ENCODE measurements at places on chromosomes 7 and 10.

- DNase-seq: no peak
Measured at GRCh38 chr10:75754096-75754831, 322.8 kb downstream of the LRMDA start.

- no peak for DNase-seq
Measured at GRCh38 chr7:126303926-126304325, 948.8 kb downstream of the GRM8 start.

GRCh38 chr10:32149252-32149955 lies 93.2 kb upstream of the KIF5B start:
- peak; percentile 98 for DNase-seq

DNA sequence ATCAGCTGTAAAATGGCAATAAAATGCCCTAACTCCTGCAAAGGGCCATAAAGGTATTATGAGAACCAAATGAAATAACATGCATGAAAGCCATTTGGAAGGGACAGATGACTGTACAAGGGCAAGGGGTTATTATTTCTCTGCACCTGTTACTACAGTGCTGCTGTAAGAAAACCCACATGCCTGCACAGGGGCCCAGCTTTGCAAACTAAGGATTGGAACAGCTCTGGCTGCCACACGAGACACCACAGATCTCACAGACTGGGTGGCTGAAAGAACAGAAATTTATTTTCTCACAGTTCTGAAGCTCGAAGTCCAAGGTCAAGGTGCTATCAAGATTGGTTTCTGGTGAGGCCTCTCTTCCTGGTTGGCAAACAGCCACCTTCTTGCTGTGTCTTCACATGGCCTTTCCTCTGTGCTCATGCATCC lies 409.0 kb upstream of the NRP1 start:
- no peak for DNase-seq

DNA sequence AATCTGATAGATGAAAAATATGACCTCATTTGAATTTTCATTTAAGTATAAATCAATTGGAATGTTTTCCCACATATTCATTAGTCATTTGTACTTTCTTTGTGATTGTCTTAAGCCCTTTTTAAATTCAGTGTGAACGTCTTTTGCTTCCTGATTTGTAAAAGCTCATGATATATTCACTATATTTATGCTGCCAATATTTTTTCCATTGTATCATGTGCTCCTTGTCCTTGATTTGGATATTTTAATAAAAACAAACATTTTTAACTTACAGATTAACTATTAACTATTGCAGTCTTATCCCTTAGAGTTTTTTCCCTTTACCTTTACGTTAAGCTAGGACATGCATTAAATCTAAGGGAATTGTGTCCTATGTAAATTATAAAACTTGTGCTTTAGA lies 157.7 kb downstream of the ADAM12 start:
- no peak for DNase-seq

DNA sequence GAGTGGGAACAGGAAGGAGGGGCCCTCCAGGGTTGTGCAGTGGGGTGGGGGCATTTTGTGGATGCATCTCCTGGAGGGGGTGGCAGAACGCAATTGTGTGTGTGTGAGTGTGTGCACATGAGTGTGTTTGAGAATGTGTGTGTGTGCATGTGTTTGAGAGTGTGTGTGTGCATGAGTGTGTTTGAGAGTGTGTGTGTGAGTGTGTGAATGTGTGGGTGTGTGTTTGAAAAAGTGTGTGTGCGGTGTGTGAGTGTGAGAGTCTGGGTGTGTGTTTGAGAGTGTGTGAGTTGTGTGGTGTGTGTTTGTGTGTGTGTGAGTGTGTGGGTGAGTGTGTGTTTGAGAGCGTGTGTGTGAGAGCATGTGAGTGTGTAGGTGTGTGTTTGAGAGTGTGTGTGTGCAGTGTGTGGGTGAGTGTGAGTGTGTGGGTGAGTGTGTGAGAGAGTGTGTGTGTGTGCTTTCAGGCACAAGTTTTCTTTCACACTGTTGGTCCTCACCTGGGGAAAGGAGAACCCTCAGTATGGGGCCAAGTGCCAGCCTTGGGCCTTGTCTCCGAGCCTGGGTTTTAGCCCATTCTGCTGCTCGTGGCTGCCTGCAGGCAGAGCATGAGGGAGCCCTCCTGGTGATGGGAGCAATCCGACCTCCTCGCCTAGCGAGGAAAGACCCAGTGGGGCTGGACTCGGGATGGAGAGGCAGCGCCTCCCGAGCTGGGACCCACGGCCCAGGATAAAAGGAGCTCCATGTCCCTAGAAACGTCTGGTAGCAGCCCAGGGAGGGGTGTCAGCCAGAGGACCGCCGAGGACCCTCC lies 35.6 kb downstream of the CDH23 start:
- no peak for DNase-seq

- no peak for DNase-seq
Measured at GRCh38 chr7:103857435-103857834, 132.0 kb downstream of the RELN start.

- no peak for DNase-seq
Measured at GRCh38 chr10:1942478-1942877, 205.2 kb upstream of the ADARB2 start.

DNA sequence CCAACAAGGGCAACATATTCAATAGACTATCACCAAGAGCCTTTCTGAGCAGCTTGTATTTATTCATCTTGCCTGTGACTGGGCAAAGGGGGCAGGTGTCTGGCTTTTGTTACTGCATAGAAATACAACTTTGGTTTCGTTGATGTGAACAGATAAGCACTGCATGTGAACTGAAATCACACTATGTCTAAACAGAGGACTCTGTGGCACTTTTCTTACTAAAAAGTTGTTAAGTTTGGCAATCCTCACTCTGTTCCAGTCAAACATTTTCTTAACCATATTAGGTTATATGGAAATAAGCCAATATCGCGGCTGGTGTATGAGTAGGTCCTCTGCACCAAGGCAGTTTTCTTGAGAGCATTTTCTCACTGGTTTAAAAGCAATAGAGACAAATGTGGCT lies 48.5 kb downstream of the CALD1 start:
- DNase-seq: peak; percentile 91

DNA sequence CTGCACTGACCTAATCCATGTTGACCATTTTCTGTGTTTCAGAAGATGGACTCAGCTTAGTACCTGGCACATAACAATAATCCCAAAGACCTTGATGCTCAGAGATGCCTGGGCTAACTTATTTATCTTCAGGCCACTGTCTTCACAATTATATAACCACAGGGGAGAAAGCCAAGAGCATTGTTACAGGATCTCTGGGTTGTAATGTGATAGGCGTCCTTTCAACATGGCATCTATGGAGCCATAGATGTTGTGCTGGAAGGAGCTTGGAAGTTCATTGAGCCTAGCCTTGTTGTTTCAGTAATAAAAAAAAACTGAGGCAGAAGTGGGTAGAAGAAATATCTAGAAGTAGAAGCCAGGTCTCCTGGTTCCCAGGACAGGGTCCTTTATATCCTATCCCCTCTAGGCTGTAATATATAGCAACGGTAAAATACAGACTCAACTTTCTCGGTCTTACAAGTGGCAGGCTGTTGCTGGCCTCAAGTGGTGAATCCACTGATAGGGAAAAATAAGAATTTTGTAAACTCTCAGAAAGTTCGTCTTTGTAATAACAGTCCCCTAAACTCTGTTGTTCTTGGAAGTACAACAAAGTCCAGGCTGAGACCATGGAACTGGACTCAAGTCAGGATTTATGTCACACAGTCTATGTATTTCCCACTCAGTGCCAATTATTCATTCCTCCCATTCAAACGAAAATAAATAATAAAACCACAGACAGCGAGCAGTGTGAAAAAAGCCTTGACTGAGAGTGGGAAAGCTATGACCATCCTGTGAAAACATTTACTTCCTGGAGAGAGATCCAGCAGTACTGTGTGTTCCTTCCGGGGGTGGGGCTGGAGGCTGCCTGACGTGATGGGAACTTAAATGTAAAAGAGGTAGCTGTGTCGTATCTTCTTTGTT lies 277.6 kb downstream of the REEP3 start:
- DNase-seq: peak; percentile 93

- DNase-seq: peak; percentile 31
Measured at GRCh38 chr7:143958781-143959180, 4.1 kb downstream of the OR2F1 start.

DNA sequence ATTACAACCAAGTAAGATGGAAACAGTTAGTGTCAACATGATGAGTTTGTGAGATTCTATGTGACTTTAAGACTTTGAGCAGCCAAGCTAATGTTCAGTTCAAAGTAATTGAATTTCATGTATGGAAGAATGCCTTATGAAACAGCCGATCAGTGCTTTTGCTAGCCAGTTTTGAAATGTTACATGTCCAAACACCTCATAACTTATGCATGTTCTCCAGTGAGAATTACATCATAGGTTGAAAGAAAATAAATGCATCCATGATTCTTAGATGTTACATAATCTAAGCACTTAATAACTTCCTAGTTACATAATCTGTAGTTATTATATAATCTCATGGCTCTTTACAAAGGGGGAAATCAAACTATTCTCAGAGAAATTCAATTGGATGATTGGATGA lies 211.3 kb downstream of the BICC1 start:
- DNase-seq: peak; percentile 53

DNA sequence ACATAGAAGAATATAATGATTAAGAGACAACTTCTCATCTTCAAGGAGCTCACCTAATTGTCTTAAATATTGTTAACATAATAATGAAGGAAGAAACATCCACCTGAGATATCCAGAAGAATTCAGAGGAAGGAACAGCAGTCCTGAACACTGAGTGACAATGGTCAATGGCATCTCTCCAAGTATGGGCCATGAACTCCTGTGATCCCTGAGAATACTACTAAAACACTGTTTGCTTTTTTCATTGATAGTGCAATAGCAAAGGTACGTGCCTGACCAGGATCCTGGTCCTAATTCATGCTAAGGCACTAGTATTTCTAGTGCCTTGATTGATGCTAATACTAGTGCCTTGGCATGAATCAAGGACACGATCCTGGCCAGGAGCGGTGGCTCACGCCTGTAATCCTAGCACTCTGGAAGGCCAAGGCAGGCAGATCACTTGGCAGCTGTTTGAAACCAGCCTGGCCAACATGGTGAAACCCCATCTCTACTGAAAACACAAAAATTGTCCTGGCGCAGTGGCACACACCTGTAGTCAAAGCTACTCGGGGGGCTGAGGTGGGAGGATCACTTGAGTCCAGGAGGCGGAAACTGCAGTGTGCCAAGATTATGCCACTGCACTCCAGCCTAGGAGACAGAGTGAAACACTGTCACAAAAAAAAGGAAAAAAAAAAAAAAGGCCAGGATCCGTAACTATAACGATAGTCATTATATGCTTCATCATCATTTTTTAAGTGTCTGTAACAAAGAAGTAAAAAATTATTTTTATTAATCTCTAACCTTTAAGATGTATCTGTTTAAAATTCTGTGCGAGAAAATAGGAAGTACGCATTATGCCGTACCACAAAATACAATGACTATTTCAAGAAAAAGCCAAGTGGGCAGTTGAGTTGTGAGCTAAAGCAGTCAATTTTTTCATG lies 49.1 kb downstream of the SRPK2 start:
- no peak for DNase-seq

DNA sequence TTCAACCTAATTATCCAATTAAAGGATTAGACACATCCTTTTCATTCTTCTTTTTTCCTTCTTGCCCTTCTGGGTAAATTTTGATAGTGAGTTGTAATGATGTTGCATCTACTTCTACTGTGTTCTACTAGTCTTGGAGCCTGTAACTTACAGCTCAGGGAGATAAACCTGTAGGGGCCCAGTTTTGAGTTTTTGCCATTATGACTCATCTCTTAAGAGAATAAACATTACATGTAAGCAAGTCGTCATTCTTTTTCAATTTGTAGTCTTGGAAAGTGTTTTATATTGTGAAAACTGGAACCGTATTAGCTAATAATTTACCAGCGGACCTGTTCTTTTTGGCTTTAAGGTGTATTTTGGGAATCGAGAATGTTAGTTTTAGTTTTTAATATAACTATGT lies 89.7 kb upstream of the RPA3 start:
- DNase-seq: peak; percentile 68

GRCh38 chr7:65287023-65287422 lies 86.6 kb upstream of the ZNF92 start:
- no peak for DNase-seq

GRCh38 chr7:91251877-91252276 lies 12.4 kb upstream of the FZD1 start:
- DNase-seq: no peak

- no peak for DNase-seq
Measured at GRCh38 chr10:86967481-86967941, 771 bp upstream of the ADIRF start.

- no peak for DNase-seq
Measured at GRCh38 chr10:129446183-129446581, 20.9 kb upstream of the MGMT start.

DNA sequence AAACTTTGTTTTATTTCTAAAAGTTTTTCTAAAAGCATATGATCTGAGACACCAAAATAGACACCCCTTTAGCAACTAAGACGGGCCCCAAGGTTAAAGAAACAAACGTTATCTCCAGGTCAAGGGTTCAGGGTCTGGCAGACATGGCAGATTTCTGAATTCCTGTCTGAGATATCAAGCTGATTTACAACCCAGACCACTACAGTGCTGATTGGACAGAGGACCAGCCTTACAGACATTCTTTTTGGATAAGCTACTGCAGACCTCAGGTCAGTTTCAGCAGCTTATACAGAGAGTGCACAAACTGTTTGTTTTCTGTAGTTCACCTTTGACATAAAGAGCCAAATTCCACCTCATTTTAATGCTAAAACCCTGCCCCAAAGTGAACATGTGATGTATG lies 34.8 kb downstream of the SVOPL start:
- peak; percentile 3 for DNase-seq

GRCh38 chr10:91519899-91520514 lies 109.9 kb downstream of the HECTD2 start:
- DNase-seq: no peak

DNA sequence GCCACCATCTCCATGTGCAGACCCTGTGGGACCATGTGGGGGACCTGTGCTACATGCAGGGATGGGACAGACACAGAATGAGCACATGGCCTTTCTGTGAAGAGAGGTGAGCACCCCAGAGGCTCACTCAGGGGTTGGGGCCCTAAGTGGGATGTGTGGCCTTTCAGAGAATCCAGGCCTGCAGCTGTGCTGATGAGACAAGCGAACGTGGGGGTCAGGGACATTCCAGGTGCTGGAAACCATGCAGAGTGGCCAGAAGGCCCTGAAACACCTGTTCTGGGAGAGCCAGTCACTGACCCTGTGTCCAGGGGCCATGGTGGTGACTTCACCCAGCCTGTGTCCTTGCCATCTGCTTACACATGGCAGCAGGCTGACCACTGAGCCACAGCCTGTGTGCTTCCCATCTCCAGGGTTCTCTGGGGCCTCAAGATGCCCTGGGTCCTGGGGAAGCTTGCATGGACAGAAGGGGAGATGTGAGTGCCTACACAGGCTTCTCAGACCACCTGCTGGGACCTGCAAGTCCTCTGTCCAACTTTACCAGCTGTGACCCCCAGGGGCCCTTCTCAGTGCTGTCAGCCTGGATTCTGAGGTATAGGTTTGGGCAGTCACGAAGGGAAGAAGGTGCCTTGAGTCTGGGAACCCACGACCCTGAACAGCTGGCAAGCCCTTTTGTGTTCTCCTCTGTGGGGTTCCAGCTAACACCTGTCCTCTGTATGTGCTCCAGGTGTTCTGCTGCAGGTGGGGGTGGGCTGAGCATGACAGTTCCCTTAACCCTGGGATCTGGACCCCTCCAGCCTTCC lies 17.6 kb downstream of the RAMP3 start:
- no peak for DNase-seq

- DNase-seq: no peak
Measured at GRCh38 chr10:82397854-82398253, 522.9 kb downstream of the NRG3 start.

- DNase-seq: no peak
Measured at GRCh38 chr7:39509912-39510311, 56.3 kb upstream of the YAE1 start.

- no peak for DNase-seq
Measured at GRCh38 chr7:2604608-2605174, 27.1 kb upstream of the TTYH3 start.

- DNase-seq: no peak
Measured at GRCh38 chr10:105855791-105856190, 1214.7 kb downstream of the SORCS3 start.
